ENCODE measurements at places on chromosomes 5 and 9.

DNA sequence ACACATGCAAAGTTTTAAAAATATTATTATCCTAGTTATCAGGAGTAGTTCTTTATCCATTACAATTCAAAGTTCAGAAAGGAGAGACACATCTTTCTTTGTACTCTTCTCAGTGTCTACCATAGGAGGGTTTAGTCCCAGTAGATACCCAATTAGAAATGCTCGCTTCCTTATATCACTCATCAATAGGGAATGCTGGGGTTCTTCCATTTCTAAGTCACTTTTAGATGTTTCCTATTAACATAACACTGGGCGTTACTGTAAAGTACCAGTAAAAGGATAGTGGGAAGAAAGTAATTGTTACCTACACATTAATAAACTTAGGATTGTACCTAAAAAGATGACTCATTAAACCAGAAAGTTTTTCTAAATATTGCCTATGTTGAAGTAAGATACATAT is 348.3 kb upstream of the CDH6 start:
- DNase-seq, result no peak

DNA sequence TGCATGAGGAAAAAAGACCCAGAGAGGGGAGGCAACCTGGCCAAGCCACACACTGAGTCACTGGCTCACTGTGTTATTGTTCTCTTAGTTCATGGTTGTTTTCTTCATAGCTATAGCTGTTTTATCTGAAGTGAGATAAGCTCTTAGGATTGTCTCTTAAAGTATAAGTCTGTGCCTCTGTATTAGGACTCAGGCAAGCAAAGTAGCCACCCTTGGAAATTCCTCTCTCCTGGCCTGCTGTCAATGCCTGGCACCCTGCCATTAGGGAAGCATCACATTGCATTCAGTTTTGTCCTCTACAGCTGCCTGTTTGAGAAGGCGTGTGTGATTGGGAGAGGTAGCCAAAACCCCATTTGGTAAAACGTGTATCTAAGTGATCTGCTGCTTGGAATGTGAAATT is 147.4 kb upstream of the GLRA1 start:
- DNase-seq, result no peak

DNA sequence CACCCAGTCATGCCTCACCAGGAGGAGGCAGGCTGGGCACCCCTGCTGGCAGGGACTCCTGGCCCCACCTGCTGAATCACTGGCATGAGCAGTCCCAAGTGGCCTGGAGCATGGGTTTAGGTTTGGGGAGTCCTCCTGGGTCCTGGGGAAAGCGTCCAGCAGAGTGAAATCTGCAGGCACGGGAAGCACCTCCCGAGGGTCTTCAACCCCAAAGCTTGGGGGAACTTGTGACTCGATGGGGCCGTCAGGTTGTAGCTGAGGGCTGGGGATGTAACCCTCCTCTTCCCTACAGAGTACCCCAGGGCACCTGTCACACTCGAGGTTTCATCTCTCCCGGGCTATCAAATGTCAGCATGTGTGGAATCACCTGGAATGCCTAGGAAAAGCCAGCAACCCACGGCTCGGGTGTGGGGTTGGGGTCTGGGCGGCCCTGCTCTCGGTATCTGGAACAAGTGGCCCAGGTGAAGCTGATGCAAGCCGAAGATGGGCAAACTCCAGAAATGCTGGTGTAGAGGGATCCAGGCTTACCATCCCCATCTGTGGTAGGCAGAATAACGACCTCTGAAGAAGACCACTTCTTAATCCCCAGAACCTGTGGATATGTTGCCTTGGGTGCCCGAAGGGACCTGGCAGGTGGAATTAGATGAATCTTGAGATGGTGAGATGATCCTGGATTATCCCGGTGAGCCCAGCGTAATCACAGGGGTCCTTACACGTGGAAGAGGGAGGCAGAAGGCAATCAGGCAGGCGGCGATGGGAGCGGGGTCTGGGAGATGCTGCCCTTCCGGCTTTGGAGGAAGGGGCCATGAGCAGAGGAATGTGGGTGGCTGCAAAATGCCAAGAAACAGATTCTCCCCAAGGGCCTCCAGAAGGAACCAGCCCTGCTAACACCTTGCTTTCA is 6.1 kb upstream of the RASGEF1C start:
- no peak for DNase-seq

- no peak for DNase-seq
These were observed 3.3 kb downstream of the SEPTIN8 start for GRCh38 chr5:132773601-132774355.

GRCh38 chr5:76717222-76718083 is 1.5 kb downstream of the F2R start:
- DNase-seq, result no peak

- no peak for DNase-seq
These were observed 220.2 kb upstream of the MVB12B start for GRCh38 chr9:126106404-126106803.

GRCh38 chr5:75366787-75367186 is 29.8 kb downstream of the HMGCR start:
- no peak for DNase-seq

DNA sequence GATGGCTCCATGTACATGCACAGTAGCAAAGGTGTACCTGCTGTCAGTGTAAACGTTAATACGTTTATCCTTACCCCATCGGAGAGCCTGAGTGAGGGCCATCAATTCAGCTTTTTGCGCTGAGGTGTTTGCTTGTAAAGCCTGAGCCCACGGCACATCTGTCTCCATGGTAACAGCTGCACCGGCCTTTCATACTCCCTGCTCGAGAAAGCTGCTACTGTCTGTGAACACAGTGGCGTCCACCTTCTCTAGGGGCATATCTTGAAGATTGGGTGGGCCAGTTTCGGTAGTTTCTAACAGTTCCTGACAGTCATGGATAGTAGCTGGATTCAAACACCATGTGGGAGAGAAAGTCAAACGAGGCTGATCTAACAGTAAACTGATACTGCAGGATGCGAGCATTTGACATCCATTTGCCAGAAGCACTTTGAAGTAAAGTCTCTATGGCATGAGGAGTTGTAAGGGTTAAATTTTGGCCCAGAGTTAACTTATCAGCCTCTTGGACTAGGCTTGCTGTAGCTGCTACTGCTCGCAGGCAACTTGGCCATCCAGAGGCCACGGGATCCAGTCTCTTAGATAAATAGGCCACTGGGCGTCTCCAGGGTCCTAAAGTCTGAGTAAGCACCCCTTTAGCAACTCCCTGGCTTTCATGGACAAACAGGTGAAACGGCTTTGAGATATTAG is 21.0 kb upstream of the RHOBTB3 start:
- no peak for DNase-seq

DNA sequence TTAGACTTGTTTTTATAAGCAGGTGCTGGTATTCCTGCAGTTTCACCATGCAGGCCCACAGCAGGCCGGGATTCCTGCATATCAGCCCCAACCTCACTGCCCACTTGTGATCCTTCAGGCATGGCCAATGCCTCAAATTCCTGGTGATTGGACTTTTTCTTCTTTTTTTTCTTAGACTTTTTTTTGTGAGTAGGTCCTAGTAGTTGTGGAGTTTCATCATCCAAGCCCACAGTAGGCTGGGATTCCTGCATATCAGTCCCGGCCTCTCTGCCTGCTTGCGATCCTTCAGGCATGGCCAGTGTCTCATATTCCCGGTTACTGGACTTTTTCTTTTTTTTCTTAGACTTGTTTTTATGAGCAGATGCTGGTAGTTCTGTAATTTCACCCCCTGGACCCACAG is 4.8 kb downstream of the TTF1 start:
- no peak for DNase-seq

DNA sequence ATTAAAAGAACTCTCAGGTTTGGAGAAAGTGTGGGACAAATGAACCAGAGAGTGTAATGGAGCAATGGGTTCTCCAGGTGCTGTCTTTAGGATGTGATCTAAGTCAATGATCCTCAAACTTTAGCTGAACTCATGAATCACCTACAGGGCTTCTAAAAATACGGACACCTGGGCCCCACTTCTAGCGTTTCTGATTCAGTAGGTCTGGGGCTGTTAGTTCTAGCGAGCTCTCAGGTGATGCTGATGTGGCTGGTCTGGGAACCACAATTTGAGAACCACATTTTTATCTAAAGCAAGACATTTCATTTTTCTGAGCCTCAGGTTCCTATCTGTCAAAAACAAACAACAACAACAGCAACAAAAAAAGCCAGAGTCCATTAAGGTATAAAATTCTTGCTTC is 35.1 kb upstream of the PCA3 start:
- DNase-seq, result no peak

GRCh38 chr9:25427898-25428297 is 250.3 kb downstream of the TUSC1 start:
- no peak for DNase-seq

- no peak for DNase-seq
These were observed 11.9 kb downstream of the MSX2 start for GRCh38 chr5:174736331-174736721.

- DNase-seq, result no peak
These were observed 572.1 kb upstream of the DMAC1 start for GRCh38 chr9:8371686-8372085.

- DNase-seq, result no peak
These were observed 4.5 kb downstream of the ELAVL2 start for GRCh38 chr9:23821375-23822181.

DNA sequence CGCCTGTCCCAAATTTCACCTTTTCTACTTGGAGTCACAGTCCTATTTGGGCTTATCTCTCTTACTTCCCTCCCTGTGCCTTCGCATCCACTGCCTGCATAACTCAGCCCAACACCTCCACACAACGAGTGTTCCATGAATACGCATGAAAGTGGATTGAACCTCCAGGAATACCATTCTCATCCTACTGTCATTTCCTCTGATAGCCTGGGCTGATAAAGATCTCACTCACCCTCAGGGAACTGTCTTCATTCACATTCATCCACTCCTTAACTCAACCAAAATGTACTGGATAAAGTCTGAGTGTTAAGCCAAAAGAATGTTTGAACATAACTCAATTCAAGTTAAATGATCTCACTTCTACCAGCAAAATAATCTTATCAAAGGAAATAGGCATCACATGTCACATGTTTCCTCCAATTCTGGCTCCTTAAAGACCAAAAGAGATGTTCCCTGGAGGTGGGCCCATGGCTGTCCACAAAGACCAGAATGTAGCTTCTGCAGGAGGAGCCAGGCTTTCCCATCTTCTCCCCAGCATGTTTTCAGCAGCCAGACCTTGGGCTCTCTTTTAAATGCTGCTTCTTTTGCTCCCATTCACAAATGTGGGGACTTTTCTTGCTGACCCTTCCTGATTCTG is 28.4 kb upstream of the TRIO start:
- DNase-seq, result no peak

- peak; percentile 35 for DNase-seq
These were observed 56.7 kb upstream of the EQTN start for GRCh38 chr9:27353474-27354229.

- DNase-seq, result no peak
These were observed 169.7 kb downstream of the TAF11L14 start for GRCh38 chr5:17803971-17804370.

- no peak for DNase-seq
These were observed 8.7 kb upstream of the SSBP2 start for GRCh38 chr5:81759632-81760005.

DNA sequence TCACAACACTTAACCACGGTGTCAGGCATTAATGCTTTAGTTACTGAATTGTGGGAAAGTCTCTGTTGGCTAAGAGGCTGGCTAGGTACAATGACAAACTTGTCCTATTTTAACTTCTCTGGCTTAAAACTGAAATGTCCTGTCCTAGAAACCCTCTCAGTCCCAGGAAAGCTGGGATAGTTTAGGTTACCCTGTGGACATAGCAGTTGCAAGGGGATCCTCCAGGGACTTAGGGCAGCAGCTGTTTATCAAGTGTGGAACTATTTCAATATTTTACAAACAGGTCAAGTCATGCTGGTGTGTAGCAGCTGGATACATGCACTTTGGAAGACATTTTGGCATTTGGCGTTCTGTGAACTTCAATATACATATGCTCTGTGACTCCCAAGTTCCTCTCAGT is 95.0 kb upstream of the ARRDC3 start:
- no peak for DNase-seq

- no peak for DNase-seq
These were observed 397.1 kb upstream of the RORB start for GRCh38 chr9:74100042-74100441.

- no peak for DNase-seq
These were observed 35.0 kb downstream of the MYO10 start for GRCh38 chr5:16901021-16901644.

GRCh38 chr9:134406366-134407120 is 80.3 kb downstream of the RXRA start:
- peak; percentile 63 for DNase-seq

DNA sequence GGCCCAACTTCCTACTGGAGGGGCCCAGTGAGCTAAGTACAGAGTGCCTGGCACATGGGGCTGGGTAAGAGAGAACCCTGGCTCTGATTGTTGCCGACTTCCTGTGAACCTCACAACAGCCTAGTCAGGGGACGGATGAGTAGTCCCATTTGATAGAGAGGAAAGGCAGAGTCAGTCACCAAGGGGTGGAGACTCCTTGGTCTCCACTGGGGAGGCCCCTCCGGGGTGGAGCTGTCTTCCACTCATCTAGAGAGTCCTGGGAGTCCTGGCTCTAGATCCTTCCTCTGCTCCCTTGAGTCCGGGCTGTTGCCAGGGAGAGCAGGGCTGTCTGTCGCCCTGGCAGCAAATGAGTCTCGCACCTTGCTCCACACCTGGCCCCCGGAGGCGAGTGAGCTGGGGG is 8.0 kb downstream of the GRK6 start:
- no peak for DNase-seq

DNA sequence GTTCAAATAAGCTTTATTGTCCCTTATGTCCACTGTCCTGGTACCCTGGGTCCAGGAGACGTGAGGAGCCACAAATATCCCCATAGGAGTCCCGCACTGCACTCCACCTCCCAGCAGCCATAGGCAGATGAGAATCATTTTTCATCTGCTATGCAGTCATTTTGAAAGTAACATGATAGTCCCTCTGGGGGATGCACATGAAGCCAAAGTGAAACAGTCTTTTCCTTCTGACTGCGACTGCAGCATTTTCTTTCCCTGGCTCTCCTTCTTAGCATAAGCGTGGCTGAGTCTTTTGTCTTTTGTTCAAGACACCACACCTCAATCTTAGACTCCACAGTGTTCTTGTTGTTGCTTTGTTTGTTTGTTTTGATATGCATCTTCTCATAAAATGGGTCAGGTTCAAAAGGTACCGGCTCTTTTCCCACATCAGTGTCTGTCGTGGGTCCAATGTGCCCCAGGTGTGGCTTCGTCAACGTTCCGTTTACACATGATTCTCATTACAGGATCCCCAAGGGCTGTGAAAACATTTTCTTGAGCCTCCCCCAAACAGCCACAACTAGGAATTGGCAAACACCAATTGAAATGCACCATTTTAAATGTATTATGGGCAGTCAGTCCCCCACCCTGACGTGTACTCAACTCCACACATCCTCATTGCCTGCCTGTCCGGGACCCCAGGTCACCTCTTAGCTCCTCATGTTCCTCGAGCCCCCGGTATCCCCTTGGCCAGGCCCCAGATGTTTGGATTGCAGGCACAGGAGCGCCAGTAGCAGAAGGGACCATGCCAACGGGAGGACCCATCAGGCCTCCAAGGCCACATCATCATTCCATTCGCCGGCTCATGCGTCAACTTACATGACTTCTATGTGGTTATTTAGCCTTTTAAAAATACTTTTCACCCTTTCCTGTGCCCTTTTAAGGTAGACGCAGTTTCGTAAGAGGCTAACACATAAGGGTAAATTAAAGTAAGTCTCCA is 237.8 kb upstream of the DAPK1 start:
- no peak for DNase-seq

GRCh38 chr9:89543111-89543510 is 45.2 kb upstream of the SEMA4D start:
- no peak for DNase-seq

Measured in inflammatory macrophage treated with lipopolysaccharide for 1 hour (primary cell).